Activated CD4-positive, CD25-positive, alpha-beta regulatory T cell treated with anti-CD3 and anti-CD28 coated beads, Interleukin-2, amount 50 U/mL, for 24 hours (primary cell): ENCODE measurements at places on chromosomes 16 and 17.

DNA sequence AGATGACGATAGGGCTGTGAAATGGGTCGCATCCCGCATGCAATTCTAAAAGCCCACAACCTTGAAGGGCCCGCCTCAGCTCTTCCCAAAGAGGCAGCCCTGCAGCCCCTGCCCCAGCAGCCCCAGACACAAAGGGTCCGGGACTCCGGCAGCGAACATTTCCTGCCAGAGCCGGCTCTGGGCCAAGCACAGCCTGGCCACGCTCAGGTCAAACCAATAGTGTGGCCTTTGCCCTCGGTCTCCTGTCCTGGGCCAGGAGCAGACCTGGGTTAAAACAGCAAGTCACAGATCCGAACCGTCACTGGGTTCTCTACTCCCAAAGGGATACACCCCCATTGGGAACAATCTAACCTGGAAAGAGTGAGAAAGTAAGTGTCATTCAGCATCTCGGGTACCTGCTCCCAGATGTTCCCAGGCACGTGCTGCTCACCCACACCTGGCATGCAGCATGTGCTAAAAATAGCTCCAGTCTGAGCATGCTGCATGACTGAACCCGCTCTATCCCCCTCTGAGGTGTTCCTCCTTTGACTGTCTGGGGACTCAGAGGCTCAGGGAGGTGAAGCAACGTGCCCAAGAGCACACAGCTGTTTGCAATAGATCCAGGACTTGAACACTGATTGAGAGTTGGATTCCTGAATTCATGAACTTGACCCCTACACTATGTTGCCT lies 22.2 kb upstream of the ATP2A3 start:
- no peak for ATAC-seq

GRCh38 chr17:40556884-40557414 lies 8.3 kb downstream of the CCR7 start:
- ATAC-seq, result no peak

DNA sequence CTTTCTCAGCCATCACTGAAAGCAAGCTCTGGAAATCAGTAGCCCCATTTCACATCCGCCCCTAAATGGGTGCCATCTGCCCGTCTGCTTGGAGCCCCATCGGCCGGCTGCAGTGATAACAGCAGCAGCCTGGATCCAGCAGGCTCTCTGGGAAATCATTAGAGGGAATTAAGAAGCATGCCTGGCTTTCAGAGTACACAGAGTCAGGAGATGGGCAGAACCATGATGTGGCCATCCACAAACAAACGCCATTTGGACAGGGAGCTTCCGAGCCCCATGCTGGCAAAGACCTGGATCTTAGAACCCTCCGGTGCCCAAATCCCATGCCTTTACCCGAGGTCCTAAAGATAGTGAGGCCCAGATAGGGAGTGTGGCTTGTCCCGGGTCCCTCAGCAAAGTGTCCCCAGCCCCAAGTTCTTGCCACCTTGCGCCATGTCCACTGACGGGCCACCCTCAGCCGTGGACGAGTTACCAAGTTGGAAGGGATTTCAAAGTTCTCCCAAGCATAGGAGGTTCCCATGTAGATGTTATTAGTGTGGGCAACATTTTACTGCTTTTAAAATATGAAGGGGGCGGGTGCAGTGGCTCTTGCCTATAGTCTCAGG lies 1.0 kb upstream of the LITAF start:
- ATAC-seq, result no peak

DNA sequence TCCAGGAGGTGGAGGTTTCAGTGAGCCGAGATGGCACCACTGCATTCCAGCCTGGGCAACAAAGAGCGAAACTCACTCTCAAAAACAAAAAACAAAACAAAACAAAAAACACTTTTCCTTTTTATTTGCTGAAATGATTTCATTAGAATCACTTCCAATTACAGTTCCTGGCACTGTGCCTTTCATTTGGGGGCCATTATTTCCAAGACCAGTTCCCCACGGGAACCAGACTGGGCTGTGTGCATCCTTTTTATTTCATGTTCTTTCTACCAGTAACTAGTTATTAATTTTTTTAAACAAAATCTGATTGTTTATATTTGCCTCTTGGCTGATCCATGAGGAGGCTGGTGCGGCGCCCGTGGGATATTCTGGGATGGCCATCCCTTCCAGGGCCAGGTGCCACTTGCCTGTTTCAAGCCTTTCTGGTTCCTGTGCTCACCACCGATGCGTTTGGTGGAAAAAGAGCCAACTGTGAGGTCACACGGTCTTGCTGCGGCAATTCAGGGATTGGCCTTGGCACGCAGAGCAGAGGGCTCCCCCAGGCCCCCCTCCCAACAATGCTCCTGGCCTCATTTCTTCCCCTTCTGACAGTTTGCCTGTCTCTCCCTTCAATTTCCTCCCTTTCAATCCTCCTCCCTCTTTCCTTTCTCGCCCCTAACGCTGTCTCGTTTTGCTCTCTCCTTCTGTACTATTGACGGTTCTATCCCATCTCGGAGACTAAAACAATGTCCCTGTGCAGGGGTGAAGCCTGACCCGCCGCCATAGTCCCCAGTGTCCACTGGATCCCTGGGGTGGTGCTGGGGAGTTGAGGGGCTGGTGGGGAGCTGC lies 13.4 kb downstream of the UBALD1 start:
- ATAC-seq, result no peak

DNA sequence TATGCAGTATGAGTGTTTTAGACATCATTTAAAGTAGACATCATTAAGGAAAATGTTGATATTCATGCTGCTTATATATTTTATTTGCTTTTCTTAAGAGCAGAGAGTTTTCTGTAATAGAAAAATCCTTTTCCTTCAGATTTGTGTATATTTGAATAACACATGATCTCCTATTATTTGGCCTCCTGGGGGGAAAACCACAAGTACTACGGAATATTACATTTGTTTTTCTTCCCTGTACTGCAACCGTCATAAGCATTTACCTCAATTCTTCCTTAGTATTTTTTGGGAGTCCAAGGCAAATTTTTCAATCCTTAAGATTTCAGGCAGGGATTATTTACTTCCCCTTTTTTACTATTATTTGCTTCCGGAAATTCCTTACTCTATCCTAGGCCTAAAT lies 6.0 kb downstream of the RSPRY1 start:
- ATAC-seq, result no peak

DNA sequence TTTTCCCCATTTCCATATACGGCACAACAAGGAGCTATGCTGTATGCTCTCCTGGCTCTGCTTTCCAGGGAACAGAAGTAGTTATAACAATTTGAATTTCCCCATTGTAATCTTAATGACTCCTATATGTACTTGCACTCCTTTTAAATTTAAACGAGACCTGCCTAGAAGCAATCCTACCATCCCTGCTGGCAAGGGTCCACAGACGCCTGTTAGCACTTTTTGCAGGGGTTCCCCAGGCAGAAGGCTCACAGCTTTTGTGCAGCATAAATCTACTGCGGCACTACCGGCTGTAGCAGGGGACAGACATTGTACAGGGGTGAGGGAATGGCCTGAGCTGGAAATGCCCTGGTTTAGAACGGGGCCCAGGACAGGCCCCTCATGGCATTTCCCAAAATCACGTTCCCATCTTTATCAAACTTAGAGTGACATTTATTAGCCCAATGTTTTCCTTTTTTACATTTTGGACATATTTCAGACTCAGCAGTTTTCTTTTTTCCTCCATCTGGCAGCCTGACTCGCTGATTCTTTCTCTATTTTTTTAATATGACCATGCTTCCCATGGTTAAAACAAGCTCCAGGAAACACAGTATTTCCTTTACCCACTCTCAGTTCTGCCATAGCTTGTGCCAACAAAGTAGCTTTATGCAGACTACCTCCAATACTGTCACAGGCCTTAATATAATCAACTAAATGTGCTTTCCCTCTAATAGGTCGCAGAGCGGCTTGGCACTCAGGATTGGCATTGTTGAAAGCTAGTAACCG lies 35.4 kb upstream of the USP22 start:
- ATAC-seq, result no peak

GRCh38 chr17:18136357-18136756 lies 27.8 kb downstream of the MYO15A start:
- ATAC-seq, result no peak

DNA sequence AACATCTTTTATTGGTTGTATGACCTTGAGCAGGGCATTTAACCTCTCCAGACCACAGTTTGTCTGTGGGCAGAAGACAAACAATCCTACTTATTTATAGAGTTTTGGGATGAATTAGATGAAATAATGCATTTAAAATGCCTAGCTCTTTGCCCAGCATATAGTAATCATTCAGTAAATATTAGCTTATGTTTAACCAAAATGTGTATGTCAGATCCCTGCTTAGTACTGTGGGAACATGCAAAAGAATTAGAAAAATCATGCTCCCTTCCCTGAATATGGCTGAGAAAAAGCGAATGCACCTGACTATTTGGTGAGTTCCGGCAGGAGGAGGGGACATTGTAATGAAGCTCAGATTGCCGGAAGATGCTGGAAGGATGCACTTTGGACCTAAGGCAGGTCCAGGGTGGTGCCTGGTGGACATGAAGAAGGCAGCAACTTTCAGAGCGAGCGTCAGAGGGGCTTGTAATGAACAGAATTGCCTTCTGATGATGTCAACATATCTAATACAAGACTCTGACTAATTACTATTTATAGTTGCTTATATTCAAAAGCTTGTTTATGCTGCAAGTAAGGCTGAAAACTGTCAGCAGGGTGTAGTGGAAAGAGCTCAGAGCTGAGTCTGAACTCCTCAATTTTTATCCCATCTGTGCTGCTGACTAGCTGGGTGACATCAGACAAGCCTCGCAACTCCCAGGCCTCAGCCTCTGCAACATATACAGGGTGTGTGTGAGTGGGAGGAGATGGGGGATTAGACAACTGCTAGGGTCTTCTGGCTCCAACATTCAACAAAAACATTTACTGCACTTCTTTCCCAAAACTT lies 221.2 kb downstream of the PRKCA start:
- no peak for ATAC-seq

- peak; percentile 94 for ATAC-seq
Measured at GRCh38 chr16:964356-965035, 6.3 kb downstream of the LMF1 start.
